Heart right ventricle (tissue), 16 donors: ENCODE measurements at places on chromosomes 3 and 15. TPM values are rescaled to one million over a fixed set of nuclear protein-coding genes. Genes with fewer than 3 reads are reported as not detected.

GADL1 gene
- total RNA-seq: 0.45 TPM

MEGF11 gene
- total RNA-seq: not detected

CTXN2 gene
- total RNA-seq: not detected

- no peaks in the 10 kb centered on the region for H3K27me3 ChIP-seq
- H3K27ac ChIP-seq: peak overlapping the region; percentile 76
- no peak for DNase-seq
- no peak overlapping the region for H3K4me3 ChIP-seq
- peaks cover 17% of the 10 kb centered on the region for H3K4me1 ChIP-seq
Observed at GRCh38 chr3:155233213-155233612, 60.3 kb downstream of the STRIT1 start.

DNA sequence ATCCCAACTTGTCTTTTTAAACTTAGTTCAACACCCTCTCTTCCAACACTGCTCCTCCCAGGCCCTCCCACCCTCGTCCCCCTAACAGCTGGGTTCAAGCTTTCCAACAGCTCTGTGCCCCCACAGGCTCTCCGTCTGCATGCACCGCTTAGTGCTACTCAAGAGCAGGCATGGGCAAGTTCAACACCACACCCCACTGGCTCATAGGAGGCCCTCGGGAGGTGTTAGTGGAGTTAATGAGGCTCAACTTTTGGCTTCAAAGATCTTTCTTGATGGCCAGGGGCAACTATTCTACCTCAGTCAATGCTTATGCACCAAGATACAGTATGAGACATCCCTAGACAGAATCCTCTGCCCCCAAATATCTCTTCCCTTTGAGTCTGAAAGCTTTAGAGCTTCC is 114.4 kb downstream of the ANP32A start:
- no peaks in the 10 kb centered on the region for H3K36me3 ChIP-seq
- H3K27ac ChIP-seq: no peak overlapping the region
- no peaks in the 10 kb centered on the region for H3K27me3 ChIP-seq

- no peaks in the 10 kb centered on the region for H3K4me1 ChIP-seq
- no peak overlapping the region for H3K27ac ChIP-seq
- no peaks in the 10 kb centered on the region for H3K27me3 ChIP-seq
- no peak for DNase-seq
- H3K36me3 ChIP-seq: no peaks in the 10 kb centered on the region
- no peak overlapping the region for H3K4me3 ChIP-seq
Observed at GRCh38 chr3:101104321-101104720, 111.1 kb upstream of the ABI3BP start.

- H3K4me3 ChIP-seq: no peak overlapping the region
- no peaks in the 10 kb centered on the region for H3K4me1 ChIP-seq
- H3K36me3 ChIP-seq: no peaks in the 10 kb centered on the region
- no peak overlapping the region for H3K27ac ChIP-seq
Observed at GRCh38 chr15:61141497-61142125, 87.5 kb downstream of the RORA start.

- no peak for DNase-seq
- peak overlapping the region; percentile 5 for H3K4me3 ChIP-seq
- no peaks in the 10 kb centered on the region for H3K36me3 ChIP-seq
- no peak overlapping the region for H3K27ac ChIP-seq
- H3K4me1 ChIP-seq: peaks cover 18% of the 10 kb centered on the region
Observed at GRCh38 chr15:34512628-34513027, 70.8 kb downstream of the GOLGA8B start.

- H3K4me1 ChIP-seq: peaks cover 59% of the 10 kb centered on the region
- H3K27me3 ChIP-seq: no peaks in the 10 kb centered on the region
- no peak for DNase-seq
- no peak overlapping the region for H3K4me3 ChIP-seq
Observed at GRCh38 chr3:188432802-188433520, 279.0 kb downstream of the LPP start.

- no peak overlapping the region for H3K27ac ChIP-seq
- no peaks in the 10 kb centered on the region for H3K4me1 ChIP-seq
- no peaks in the 10 kb centered on the region for H3K36me3 ChIP-seq
- no peak for DNase-seq
- H3K27me3 ChIP-seq: no peaks in the 10 kb centered on the region
Observed at GRCh38 chr15:36230776-36231175, 348.6 kb upstream of the CDIN1 start.

DNA sequence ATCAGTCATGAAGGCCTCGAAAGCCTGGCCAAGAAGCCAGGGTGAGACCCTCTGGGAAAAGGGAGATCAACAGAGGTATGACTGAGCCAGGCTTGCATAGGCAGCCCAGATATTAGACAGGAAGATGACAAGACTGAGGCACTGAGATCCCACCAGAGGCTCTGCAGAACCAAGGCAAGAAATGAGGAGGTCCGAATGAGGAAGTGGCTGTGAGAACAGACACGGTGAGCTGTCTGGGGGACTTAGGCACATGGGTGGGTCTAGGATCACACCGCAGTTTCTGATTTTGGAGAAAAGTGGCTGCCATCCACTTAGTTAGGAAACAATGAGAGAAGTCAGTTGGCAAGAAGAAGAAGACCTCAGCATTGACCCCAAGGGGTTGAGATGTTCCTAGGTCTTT is 31.5 kb upstream of the PRSS50 start:
- H3K36me3 ChIP-seq: no peaks in the 10 kb centered on the region
- no peak overlapping the region for H3K4me3 ChIP-seq
- no peaks in the 10 kb centered on the region for H3K4me1 ChIP-seq
- H3K27ac ChIP-seq: no peak overlapping the region
- H3K27me3 ChIP-seq: peaks cover 4% of the 10 kb centered on the region

DNA sequence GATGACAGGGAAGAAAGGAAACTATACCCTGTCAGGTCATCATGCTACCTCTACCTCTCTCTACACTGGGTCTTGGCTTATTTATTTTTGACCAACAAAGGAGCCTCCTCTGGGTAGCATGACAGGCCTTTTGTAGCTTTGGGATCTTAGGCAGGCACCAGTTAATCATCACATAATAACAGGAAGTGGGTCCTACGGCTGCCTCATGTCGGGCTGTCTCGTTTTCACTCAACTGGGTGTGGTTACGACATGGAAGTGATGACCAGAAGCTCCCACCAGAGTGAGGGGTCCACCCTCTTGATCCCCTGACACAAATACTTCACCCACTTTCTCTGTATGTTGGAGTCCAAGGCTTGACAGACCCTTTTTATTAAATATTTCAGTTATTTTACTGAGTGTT is 105.3 kb downstream of the CD47 start:
- H3K4me3 ChIP-seq: no peak overlapping the region
- no peaks in the 10 kb centered on the region for H3K27me3 ChIP-seq
- no peak for DNase-seq
- H3K36me3 ChIP-seq: no peaks in the 10 kb centered on the region
- peaks cover 47% of the 10 kb centered on the region for H3K4me1 ChIP-seq

DNA sequence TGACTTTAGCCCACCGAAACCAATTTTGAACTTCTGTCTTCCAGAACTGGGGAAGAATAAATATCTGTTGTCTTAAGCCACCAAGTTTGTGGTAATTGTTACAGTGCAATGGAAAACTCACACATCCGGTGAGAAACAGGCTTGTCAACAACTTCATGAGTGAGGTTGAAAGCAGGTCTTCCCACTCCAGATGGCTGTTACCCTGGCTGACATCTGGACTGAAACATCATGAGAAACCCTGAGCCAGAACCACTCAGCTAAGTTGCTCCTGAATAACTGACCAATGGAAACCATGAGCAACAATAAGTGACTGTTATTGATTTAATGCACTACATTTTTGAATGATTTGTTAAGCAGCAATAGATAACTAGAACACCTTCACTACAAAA is 10.3 kb downstream of the ACSBG1 start:
- DNase-seq: no peak
- no peaks in the 10 kb centered on the region for H3K27me3 ChIP-seq
- H3K36me3 ChIP-seq: no peaks in the 10 kb centered on the region
- no peaks in the 10 kb centered on the region for H3K4me1 ChIP-seq
- no peak overlapping the region for H3K4me3 ChIP-seq

DNA sequence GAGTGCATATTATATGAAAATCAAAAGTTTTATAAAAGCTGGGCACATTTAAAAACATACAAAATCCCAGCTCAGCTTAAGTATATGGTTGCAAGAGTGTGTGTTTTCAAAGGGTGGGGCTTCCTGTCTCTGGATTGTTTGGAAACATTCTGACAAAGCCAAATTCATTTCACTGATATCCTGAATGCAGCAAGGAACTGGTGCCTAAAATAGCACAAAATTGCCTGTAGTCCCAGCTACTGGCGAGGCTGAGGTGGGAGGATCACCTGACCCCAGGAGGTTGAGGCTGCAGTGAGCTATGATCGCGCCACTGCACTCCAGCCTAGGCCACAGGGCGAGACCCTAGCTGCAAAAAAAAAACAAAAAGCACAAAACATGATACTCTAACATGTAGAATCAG is 13.0 kb upstream of the TJP1 start:
- H3K27me3 ChIP-seq: no peaks in the 10 kb centered on the region
- H3K36me3 ChIP-seq: no peaks in the 10 kb centered on the region
- no peak overlapping the region for H3K4me3 ChIP-seq

GRCh38 chr3:149421764-149422163 is 44.3 kb upstream of the TM4SF1 start:
- peaks cover 5% of the 10 kb centered on the region for H3K4me1 ChIP-seq
- no peak overlapping the region for H3K4me3 ChIP-seq

DNA sequence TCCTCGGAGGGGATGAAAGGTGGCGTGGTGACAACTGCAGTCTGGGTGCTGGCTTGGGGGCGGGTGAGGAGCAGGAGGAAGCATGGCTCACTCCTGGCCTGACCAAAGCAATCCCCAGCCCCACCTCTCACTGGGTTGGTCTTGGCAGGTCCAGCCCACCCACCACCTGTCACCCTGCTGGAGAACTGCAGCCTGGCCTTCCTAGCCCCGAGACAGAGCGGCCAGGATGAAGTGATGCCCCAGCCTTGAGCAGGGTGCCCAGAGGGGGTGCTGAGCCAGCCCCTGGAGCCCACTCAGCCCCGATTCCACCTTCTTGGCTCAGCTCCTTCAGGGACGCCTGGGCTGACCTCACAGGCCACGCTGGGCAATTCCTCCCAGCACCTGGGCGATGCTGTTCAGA is 89.9 kb downstream of the IQSEC1 start:
- DNase-seq: no peak
- H3K36me3 ChIP-seq: no peaks in the 10 kb centered on the region
- no peaks in the 10 kb centered on the region for H3K27me3 ChIP-seq
- H3K4me1 ChIP-seq: peaks cover 47% of the 10 kb centered on the region
- no peak overlapping the region for H3K4me3 ChIP-seq
- no peak overlapping the region for H3K27ac ChIP-seq

GRCh38 chr3:56839784-56840715 is 38.3 kb upstream of the ARHGEF3 start:
- H3K27ac ChIP-seq: no peak overlapping the region
- H3K4me3 ChIP-seq: no peak overlapping the region
- no peak for DNase-seq
- H3K27me3 ChIP-seq: no peaks in the 10 kb centered on the region

DNA sequence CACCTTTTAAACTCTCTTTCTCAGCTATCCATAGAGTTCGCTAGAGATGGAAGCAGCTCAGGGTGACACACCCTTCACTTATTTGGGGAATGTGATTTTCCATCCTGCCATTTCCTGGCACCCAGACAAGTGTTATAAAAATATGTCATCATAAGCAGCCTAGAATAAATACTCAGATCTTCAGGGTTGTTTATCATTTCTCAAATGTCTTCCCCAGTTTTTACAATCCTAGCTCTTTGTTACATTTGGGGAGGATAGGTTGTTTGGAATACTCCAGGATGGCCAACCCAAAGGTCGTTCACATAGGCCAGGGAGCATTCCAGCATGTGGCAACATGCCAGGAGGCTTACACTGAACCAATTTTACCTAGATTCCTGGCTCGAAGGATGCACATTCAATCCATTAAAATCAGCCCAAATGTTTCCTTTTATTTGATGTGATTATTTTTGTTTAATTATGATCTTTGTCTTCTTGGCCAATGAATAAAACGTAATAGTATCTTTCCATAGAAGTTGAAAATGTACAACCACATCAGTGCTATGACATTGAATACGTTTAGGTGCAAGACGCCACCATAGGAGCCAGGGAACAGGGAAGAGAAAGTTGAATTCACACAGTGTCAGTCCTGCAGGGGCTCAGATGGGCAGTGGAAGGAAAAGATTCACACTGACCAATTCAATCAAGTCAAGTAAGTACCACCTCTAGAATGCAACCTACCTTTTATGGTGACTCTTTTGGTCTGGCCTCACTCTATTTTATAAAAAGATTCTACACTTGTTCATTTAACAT is 537.7 kb upstream of the MDFIC2 start:
- H3K4me1 ChIP-seq: peaks cover 42% of the 10 kb centered on the region
- no peaks in the 10 kb centered on the region for H3K36me3 ChIP-seq
- no peak overlapping the region for H3K4me3 ChIP-seq
- no peaks in the 10 kb centered on the region for H3K27me3 ChIP-seq
- DNase-seq: peak; percentile 47

DNA sequence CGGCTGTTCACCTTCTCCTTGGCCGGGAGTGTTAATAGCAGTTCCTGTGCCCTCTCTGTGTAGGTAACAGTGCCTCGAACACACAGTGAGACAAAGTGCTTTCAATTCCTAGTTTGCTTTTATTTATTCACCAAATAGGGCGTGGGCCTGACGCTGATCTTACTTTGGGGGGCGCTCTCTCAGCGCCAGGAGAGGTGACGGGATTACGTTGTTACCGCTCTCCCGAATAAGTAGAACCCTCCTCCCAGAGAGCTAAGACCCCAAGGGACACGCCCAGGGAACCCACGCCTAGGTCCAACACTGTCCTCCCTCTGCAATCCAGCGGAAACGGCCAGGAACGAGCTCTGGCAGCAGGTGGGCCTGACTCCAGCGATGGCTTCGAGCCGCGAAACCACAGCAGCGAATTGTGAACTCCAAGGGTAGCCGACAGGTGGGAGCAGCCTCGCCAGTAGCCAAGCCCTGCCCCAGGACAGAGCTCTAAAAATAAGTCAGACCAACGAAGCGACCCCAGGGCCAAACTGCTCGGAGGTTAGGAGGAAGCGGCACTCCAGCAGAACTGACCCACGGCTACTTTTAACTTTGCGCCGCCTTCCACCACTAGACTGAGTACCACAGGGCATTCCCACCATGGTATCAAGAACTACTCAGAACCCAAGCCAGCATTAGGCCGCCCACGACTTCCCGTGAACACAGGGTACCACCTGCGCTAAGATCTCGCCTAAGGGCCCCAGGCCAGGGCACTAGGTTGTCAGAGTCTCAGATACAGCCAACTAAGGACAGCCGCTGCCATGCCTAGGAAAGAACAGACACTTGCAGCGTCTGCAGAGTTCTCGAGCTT is 1.6 kb upstream of the SIN3A start:
- peaks cover 19% of the 10 kb centered on the region for H3K4me1 ChIP-seq
- peak; percentile 45 for DNase-seq
- H3K4me3 ChIP-seq: peak overlapping the region; percentile 61
- H3K36me3 ChIP-seq: no peaks in the 10 kb centered on the region
- H3K27me3 ChIP-seq: no peaks in the 10 kb centered on the region
